Left forelimb (tissue), 1 donor: ENCODE measurements at places on chromosomes 12 and 14.
A peak's percentile ranks its signal among the peaks of the same experiment; 100 is the strongest.

DNA sequence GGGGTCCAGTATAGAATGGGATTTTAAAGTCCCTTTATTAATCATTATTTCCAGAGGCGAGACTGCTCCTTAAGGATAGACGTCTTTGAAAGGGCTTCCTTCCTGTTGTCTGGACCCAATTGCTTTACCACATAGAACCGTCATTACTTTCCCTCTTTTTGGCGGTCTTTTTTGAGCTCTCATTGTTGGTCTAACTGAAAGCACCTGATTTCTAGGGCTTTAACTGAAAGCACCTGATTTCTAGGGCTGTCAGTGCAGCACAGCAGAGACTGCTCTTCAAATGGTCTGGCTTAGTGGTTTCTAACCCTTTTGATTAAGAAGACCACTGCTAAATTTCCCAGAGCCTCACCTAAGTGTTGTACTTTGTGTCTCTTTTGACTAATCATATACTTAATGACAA lies 95.8 kb downstream of the PRKCH start:
- DNase-seq = no peak

DNA sequence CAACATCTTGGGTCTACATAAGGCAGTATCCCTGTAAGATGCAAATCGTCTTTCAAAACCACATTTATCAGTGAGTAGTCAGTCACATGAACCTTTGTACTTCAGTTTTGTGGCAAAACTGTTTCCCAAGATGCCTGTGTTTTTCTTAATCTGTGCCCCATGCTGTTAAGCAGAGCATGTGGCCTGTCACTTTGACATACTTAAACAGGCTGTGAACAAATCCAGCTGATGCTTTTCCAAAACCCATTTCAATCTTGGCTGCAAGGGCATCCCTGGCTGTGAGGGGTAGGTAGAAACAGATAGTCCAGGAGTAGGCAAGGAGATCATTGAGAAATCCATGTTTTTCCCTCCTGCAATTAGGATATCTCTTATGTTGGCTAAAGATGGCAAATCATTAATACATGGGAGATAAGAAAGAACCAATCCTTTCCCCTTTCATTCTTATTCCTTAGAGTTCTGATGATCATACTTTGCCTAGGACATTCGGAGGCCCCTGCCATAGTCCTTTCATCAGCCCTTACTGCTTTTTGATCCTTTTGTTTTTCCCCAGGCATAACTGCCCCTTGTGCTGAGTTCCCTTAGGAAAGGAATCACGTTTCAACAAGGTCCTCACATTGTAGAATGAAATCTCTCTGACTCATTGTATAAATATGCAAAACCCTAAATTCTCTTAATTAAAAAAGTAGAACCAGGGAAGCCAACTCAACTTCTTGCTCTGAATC lies 121.1 kb upstream of the EEA1 start:
- DNase-seq = no peak

DNA sequence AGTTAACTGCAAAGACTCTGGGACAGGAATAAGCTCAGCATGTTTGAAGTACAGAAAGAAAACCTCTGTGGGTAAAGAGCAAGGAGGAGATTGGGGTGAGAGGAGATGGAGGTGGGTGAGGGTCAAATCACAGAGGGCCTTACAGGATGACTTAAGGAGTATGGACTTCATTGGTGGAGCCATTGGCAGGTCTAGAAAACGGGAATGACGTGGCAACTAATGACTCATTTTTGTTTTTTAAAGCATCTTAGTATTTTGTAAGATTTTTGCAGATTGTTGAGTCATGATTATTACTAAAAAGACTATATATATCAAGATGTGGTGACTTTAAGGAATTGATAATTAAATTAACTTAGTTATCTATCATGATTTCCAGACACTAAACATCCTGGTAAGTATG lies 18.5 kb downstream of the UTP20 start:
- no peak for DNase-seq

- no peak for DNase-seq
Observed at GRCh38 chr12:8953773-8954402, 4.4 kb upstream of the M6PR start.

GRCh38 chr14:47675466-47676314 lies at the start of gene MDGA2:
TSS of gene MDGA2 (minus strand) at chr14:47675605.
- peak; percentile 69 for DNase-seq

GRCh38 chr12:111467092-111467856 lies 61.6 kb downstream of the SH2B3 start:
- no peak for DNase-seq

DNA sequence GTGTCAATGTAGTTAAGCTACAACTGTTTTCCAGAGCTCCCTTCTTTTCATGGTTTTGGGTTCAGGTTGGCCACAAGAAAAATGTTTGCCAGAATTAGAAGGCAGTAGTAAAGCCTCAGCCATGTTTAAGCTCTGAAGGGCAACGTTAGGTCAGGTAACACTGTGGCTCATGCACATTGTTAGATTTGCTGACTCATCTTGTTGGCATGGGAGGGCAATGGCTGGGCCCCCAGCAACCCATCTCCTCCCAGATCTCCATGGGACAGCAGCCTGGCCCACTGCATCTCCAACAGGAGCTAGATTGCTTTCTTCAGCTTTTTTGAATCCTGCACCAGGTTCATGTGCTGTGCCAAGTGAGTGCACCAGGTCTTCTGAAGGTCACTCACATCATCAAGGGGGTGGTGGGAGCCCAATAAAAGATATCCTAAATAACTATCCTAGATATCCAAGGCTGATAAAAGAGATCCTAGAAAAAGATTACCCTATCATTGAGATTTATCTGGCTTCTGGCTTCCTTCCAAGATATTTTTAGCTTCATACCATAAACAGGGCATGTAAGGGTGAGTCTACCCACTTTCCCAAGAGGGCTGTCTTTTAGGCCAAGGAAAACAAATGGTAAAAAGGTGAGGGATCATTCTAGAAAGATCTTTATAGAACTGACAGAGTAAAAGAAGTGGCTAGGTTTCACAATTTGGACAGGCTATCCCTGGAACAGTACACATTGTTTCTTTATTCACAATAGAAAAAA lies 28.9 kb downstream of the PTGER2 start:
- DNase-seq = no peak

DNA sequence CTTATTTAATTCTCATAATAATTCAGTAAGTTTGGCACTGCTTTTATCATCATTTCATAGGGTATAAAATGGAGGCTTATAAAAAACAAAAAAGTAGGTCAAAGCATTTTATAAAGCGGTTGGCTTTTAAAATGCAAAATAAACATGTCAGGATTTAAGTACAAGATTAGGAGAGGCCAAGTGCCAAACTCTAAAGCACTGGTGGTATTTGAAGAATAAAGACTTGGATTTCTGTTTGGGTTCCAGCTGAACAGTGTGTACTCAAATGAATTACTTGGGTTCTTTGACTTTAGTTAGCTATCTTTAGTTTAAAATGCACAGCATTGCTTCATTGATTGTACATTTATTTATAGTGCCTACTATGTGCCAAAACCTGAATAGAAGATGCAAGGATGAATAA lies 966.6 kb upstream of the SEL1L start:
- no peak for DNase-seq

DNA sequence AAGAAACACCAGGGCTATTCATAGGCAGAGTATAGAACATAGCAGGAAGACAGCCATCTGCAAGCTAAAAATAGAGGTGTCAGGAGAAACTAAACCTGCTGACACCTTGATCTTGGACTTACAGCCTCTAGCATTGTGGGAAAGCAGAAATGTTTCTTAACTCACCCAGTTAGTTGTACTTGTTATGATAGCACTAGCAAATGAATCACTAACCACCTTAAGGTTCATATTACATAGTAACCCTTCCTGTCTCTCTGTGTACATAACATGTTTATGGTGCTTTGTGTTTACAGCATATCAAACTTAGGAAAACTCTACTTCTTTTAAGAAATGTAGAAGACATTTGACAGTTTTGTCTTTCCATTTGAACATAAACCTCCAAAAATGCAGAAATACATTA lies 1031.3 kb downstream of the FSCB start:
- no peak for DNase-seq
